Left ventricle myocardium inferior (tissue), 1 donor: ENCODE measurements at places on chromosomes 12 and 14. TPM values are rescaled to one million over a fixed set of nuclear protein-coding genes. Genes with fewer than 3 reads are reported as not detected.

DNA sequence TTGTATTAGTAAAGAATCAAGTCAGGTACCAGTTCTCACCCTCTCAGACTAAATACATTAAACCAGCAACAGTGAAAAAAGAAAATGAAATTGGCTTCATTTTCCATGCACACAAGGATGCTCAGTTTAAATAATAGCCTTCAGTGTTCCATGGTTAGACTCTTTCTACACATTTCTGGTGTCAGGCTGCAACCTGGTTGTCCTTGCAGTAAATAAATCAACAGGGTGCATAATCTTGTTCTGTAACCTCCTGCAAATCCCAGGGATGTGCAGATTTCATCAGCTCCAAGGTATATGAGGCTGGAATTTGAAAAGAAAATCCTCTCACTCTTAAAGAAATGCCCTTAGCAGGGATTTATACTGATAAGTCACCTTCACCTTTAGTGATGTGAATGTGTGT, 46.7 kb upstream of the BTG1 start:
- H3K4me1 ChIP-seq: no peaks in the 10 kb centered on the region
- DNase-seq: no peak
- H3K27ac ChIP-seq: no peak overlapping the region
- H3K36me3 ChIP-seq: no peaks in the 10 kb centered on the region
- no peak overlapping the region for H3K4me3 ChIP-seq
- H3K27me3 ChIP-seq: no peaks in the 10 kb centered on the region

DNA sequence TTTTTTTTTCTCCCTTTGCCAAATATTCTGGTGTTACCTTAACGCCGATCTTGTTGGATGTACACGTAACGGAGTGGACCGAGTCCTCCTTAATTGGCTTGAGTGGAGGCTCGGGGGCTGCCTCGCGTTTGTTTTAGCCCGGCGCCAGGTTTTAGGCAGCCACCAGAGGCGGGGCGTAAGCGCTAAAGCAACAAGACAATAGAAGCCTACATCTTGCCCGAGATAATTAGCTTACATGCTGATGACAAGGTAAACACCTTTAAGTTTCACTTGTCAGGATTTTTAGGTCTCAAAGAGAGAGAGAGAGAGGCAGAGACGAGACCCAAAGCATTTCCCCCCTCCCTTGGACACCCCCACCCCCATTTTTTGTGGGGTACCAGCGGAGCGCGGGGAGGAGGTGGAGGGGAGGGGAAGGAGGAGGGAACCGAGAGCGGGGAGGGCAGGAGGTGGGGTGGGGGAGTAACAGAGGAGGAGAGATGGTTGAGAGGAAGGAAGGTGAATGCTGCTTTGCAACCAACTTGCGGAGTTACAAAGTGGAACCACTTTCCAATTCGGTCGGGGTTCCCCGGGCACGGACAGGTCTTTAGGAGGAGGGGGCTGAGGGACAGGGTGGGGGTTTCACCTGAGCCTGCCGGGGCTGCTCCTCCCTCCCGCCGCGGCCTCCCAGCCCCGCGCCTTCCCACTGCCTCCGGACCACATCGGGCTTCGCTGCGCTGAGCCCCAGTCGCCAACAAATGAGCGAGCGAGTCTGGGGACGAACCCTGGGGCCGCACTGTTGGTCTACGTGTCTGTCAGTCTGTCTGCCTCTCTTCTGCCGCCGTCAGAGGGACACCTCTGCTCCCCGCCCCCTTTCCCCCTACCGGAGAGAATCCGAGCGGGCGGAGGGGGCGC, at the start of gene NKX2-1:
Gene NKX2-1, minus strand, starts transcription at position 802 of the 891 bp plus-strand sequence. Its CDS starts 103 bp downstream, at position 699.
- DNase-seq: no peak
- no peak within 1 kb of the TSS for H3K27ac ChIP-seq
- peaks cover 100% of the 10 kb centered on the region for H3K27me3 ChIP-seq
- H3K4me1 ChIP-seq: peaks cover 55% of the 10 kb centered on the region
- no peaks in the 10 kb centered on the region for H3K36me3 ChIP-seq

- no peaks in the 10 kb centered on the region for H3K27me3 ChIP-seq
- no peaks in the 10 kb centered on the region for H3K36me3 ChIP-seq
- no peak for DNase-seq
- no peak overlapping the region for H3K27ac ChIP-seq
- no peak overlapping the region for H3K4me3 ChIP-seq
Observed at GRCh38 chr12:43883311-43883710, 47.4 kb downstream of the TMEM117 start.

- no peak overlapping the region for H3K4me3 ChIP-seq
- no peak overlapping the region for H3K27ac ChIP-seq
- H3K36me3 ChIP-seq: no peaks in the 10 kb centered on the region
- H3K4me1 ChIP-seq: no peaks in the 10 kb centered on the region
Observed at GRCh38 chr12:45654002-45654665, 75.4 kb upstream of the ARID2 start.

DNA sequence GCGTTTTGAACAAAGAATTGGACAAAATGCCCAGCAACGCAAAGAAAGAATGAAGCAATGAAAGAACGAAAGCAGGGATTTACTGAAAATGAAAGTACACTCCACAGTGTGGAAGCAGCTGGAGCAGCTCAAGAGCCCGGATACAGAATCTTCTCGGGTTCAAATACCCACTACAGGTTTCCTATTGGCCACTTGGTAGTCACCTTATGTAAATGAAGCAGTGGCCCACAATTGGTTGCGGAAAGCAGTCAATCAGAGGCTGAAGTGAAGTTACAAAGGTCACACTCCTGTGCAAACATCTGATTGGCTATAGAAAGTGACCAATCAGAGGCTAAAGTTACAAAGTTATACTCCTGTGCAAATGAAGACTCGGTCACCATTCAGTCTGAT, 15.0 kb upstream of the PPP1R13B start:
- H3K36me3 ChIP-seq: no peaks in the 10 kb centered on the region
- peak overlapping the region; percentile 89 for H3K27ac ChIP-seq
- no peaks in the 10 kb centered on the region for H3K27me3 ChIP-seq
- peaks cover 39% of the 10 kb centered on the region for H3K4me1 ChIP-seq
- no peak for DNase-seq

GRCh38 chr12:25811656-25812126, 146.8 kb upstream of the RASSF8 start:
- H3K27ac ChIP-seq: no peak overlapping the region
- no peaks in the 10 kb centered on the region for H3K36me3 ChIP-seq

DNA sequence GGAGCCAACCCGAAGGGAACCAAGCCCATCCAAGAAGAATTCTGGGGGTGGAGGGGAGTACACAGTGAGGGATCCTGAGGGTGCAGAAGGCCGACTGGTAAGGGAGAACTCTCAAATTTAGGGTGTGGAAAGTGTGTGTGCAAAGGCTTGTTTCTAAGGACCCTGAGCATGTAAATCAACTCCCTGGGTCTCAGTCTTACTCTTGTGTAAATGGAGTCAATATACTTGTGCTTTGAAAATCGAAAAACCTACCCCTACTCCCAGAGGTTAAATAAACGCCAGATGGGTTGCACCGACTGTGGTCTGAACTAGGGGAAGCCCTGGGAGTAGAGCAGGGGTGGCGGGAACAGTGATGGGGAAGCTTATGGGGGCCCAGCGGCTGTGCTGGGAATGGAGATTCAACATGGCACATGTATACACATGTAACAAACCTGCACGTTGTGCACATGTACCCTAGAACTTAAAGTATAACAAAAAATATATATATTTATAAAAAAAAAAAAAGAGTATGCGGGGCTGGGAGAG, 6.0 kb downstream of the B4GALNT1 start:
- DNase-seq: no peak
- H3K4me1 ChIP-seq: peaks cover 16% of the 10 kb centered on the region
- no peak overlapping the region for H3K4me3 ChIP-seq
- H3K27ac ChIP-seq: no peak overlapping the region

GRCh38 chr12:66092559-66093269, 37.8 kb downstream of the LLPH start:
- H3K4me3 ChIP-seq: no peak overlapping the region
- no peaks in the 10 kb centered on the region for H3K4me1 ChIP-seq
- no peaks in the 10 kb centered on the region for H3K36me3 ChIP-seq
- DNase-seq: no peak
- no peak overlapping the region for H3K27ac ChIP-seq

DNA sequence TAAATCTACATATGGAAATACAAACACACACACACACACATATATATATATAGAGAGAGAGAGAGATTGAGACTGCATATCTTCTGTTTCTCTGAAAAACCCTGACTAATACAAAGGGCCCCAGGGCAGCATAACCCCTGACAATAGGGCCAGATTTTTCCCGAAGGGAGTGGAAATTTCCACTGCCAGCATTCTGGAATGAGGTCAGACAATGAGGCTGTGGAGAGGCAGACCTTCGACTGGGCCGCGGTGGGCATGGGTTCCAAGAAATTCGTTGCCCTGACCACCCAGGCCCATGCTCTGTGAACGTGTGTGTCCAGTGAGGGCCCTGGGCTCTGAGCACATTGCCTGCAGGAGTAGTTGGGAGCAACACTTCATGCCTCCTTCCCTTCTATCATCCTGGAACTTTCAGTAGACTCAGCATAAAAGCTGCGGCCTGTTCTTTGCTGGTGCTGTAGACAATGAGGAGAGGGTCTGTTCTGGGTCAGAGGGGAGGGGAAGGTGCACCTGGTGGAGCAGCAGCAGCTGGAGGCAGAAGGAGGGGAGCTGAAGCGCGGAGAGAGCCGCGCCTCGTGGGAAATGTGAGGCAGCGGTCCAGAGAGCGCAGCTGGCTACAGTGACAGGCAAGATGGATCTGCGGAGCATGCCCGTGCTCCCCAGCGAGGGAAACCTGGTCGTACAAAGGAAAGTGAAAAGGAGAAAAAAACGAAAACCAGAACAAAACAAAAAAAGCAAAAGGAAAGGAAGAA, 25.6 kb upstream of the CCDC60 start:
- H3K4me1 ChIP-seq: no peaks in the 10 kb centered on the region
- H3K27me3 ChIP-seq: no peaks in the 10 kb centered on the region
- H3K27ac ChIP-seq: no peak overlapping the region

DNA sequence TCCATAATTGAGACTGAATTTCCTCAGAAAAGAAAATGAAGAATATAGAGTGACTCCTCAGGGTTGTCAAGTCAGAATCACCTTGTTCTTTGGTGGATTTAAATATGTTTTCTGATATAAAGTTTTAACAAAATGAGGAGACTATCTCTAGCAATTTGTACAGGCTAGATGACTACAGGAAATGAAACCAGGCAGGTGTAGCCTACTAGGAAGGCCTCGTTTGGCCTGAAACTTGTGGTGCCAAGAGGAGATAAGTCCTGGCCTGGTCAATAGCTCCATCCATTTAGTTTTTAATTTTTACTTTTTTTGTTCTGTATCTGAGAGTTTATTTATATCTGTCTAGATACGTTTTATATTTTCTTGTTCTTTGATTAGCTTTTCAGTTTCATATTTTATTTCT, 41.5 kb downstream of the SNAPC1 start:
- H3K27me3 ChIP-seq: no peaks in the 10 kb centered on the region
- no peak overlapping the region for H3K27ac ChIP-seq
- H3K4me3 ChIP-seq: no peak overlapping the region
- no peak for DNase-seq
- no peaks in the 10 kb centered on the region for H3K4me1 ChIP-seq

DNA sequence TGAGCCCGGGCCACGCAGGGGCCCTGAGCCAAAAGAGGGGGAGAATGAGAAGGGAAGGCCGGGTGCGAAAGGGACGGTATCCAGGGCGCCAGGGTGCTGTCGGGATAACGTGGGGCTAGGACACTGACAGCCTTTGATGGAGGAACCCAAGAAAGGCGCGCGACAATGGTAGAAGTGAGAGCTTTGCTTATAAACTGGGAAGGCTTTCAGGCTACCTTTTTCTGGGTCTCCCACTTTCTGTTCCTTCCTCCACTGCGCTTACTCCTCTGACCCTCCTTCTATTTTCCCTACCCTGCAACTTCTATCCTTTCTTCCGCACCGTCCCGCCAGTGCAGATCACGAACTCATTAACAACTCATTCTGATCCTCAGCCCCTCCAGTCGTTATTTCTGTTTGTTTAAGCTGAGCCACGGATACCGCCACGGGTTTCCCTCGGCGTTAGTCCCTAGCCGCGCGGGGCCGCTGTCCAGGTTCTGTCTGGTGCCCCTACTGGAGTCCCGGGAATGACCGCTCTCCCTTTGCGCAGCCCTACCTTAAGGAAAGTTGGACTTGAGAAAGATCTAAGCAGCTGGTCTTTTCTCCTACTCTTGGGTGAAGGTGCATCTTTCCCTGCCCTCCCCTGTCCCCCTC, 3.0 kb downstream of the SSTR1 start:
- peak overlapping the region; percentile 65 for H3K4me3 ChIP-seq
- H3K36me3 ChIP-seq: no peaks in the 10 kb centered on the region
- no peak overlapping the region for H3K27ac ChIP-seq
- DNase-seq: peak; percentile 15

DNA sequence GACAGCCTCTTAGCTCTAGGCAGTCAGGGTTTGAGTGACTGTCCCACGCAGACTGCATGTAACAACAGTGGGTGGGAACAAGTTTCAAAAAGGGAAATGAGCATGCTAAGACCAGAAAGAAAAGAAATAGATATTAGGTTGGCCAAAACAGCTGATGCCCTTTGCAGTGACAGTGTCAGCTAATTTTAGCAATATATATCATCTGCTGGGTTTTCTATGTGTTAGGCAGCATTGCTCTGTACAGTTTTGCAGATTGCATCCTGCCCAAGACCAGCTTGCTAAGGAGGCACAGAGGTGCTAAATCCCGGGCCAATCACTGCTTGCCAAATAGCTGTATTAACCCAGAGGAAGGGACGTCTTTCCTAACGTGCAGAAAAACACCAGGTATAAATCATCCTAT, 541.9 kb upstream of the TBX3 start:
- no peak overlapping the region for H3K4me3 ChIP-seq
- H3K27me3 ChIP-seq: peaks cover 12% of the 10 kb centered on the region
- peaks cover 20% of the 10 kb centered on the region for H3K4me1 ChIP-seq

GRCh38 chr14:30445011-30445793, 113.8 kb upstream of the G2E3 start:
- H3K4me3 ChIP-seq: no peak overlapping the region
- no peak for DNase-seq
- no peaks in the 10 kb centered on the region for H3K36me3 ChIP-seq
- H3K27me3 ChIP-seq: peaks cover 5% of the 10 kb centered on the region
- no peaks in the 10 kb centered on the region for H3K4me1 ChIP-seq
- H3K27ac ChIP-seq: no peak overlapping the region

GRCh38 chr14:63405715-63406114, 87.0 kb upstream of the GPHB5 start:
- peaks cover 22% of the 10 kb centered on the region for H3K4me1 ChIP-seq
- no peaks in the 10 kb centered on the region for H3K27me3 ChIP-seq
- no peak for DNase-seq
- no peak overlapping the region for H3K27ac ChIP-seq
- no peak overlapping the region for H3K4me3 ChIP-seq
- H3K36me3 ChIP-seq: peaks cover 5% of the 10 kb centered on the region

DNA sequence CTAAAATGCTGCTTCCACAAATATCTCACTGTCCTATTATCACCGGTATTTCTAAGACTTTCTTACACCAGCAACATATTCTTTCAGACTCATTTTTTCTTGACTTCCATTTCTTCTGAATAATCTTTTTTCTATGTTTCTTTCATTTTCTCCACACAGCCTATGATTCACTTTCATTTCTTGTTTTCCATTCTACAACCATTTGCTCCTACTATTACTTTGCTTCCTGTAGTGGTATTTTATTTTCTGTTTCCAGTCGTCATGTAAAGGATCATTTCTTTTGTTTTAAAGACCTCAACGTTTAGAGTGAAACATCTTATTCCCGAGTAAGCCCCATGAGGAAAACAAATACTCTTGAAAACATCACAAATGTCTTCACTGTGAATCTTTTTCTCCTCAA, 182.2 kb upstream of the MDGA2 start:
- no peaks in the 10 kb centered on the region for H3K4me1 ChIP-seq
- no peak overlapping the region for H3K4me3 ChIP-seq
- no peak overlapping the region for H3K27ac ChIP-seq
- no peak for DNase-seq
- H3K36me3 ChIP-seq: no peaks in the 10 kb centered on the region

Gene CBX5
- 44.1 TPM for total RNA-seq

Gene E2F7
- total RNA-seq: 0.27 TPM

Gene RAD9B
- total RNA-seq: 0.63 TPM

Gene RBMS2
- total RNA-seq: 33.2 TPM

Gene MSRB3
- total RNA-seq: 125 TPM

Gene SDR39U1
- total RNA-seq: 74.8 TPM

Gene MAP1LC3B2
- total RNA-seq: 2.9 TPM
